Activated CD4-positive, alpha-beta T cell treated with anti-CD3 and anti-CD28 coated beads, Interleukin-2, amount 10 ng/mL, durations not matched to agents 24 days and 14 days (primary cell): ENCODE measurements at places on chromosomes 5 and 9.

GRCh38 chr9:108662091-108662875 is 193.5 kb downstream of the ACTL7B start:
- DNase-seq = no peak

- no peak for DNase-seq
Measured at GRCh38 chr9:30197954-30198353, 2186.5 kb upstream of the ACO1 start.

DNA sequence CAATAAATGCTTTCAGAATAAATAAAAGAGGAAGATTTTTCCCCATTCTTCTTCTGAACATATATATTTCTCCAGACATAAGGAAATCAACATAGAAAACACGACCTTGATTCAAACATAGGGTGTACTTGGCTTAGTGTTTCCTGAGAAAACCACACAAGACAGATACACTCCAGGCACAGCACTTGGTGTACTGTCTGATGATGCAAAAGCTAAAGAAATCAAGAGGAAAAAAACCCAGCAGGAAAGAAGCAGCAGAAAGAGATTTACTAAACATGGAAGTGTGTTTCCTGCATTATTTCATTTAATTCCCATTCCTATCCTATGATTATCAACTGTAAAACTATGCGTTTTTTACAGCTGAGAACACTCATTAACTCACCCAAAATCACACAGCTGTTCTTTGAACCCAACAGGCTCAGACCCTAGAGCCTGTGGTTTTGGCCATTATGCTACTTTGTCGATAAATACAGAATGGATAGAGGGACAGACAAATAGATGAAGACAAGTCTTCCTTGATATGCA is 46.1 kb downstream of the NIPAL4 start:
- DNase-seq = no peak

GRCh38 chr9:127776195-127776923 is 2.1 kb downstream of the SH2D3C start:
- DNase-seq = peak; percentile 93
